NCI-H2081 (cell line): ENCODE measurements at places on chromosomes 7 and 10.
A peak's percentile ranks its signal among the peaks of the same experiment; 100 is the strongest.

DNA sequence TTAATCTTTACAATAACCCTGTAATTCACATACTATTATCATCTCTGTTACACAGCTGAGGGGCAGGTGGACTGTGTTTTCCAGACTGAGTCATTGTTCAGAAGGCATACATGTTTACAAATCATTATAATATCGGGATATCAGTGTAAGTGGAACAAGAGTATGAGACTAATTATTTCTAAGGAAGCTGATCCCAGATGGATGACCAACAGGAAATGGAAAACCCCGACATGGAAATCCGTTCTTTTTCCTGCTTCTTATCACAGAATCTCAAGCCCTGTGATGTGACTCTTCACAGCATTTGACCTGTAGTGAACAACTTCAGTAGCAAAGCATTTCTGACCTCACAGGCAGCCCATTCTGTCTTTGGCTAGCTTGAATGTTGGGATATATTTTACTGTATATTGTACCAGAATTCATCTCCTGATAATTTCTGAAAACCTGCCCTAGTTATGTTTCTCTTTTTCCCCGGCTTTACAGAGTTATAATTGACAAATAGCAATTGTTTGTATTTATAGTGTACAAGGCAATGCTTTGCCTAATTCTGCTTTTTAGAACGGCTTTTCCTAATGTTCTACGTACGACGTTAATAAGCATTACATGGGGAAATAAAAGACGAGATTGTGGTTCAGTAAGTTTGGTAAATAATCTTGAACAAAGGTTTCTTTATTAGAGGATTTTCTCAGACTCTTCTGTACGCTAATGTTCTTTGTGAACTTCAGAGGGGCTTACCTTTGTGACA is 78.6 kb upstream of the SYPL1 start:
- peak; percentile 69 for DNase-seq

DNA sequence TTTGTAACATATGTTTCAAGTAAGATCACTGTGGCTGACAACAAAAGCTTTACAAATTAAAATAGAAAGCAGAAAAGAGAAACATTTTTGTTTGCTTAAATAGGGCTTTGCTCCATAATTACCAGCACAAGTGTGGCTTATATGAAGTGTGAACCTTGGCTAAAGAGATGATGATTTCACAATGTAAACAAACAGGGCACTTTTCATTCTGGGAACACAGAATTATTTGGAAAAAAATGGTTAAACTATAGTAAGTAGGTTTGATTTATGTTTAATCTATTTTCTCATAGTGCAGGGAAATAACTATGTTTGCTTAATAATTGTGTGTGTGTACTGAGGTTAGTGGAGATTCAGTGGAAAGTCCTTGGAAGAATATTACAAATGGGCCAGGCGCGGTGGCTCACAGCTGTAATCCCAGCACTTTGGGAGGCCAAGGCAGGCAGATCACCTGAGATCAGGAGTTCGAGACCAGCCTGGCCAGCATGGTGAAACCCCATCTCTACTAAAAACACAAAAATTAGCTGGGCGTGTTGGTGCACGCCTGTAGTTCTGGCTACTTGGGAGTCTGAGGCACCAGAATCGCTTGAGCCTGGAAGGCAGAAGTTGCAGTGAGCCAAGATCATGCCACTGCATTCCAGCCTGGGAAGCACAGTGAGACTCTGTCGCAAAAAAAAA is 19.1 kb upstream of the OTUD1 start:
- no peak for DNase-seq

DNA sequence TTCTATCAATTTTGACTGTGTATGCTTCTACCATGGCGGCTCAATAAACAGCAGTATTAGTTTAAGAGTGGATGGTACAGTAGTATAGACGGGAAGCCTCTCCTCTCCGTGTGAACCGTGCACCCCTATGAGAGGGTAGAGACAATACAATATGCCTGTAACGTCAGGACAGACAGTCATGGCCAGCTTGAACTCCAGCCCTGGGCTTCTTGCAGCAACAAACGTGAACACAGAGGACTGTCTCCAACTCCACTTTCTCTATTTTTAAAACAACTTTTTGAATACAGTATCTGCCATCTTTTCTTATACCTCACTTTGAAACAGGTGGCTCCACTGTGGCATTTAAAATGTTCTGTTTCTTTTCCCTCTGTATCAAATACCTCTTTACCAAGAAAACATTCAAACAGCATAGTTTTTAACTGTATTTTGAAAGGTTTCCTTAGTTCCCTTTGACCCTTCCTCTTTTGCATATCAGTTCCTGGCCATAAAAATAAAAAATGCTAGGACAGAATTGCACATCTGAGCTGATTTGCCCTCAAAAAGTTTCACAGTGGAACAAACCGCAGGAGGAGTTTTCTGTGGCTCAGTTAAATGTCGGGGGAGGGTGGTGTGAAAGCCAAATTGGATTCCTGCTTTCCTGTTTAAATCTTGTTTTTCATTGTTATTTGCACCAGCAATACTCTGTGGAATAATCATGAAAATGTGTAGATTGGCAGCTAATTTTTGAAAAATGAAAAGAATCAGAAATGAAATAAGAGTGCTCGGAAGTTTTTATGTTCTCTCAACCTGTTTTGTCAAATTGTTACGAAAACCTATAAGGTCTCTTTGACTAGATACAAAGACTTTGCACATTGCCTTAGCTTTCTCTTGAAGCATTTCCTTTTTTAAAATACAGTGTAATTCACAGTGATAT is 8.0 kb downstream of the IKZF1 start:
- DNase-seq: no peak

GRCh38 chr10:93916257-93917063 is 22.7 kb downstream of the SLC35G1 start:
- DNase-seq: peak; percentile 28

GRCh38 chr7:490461-491291 is 29.0 kb downstream of the PDGFA start:
- DNase-seq: no peak

GRCh38 chr7:64992971-64993370 is 2.1 kb upstream of the ZNF117 start:
- DNase-seq: no peak

- no peak for DNase-seq
Measured at GRCh38 chr7:112331492-112331891, 118.8 kb upstream of the IFRD1 start.

DNA sequence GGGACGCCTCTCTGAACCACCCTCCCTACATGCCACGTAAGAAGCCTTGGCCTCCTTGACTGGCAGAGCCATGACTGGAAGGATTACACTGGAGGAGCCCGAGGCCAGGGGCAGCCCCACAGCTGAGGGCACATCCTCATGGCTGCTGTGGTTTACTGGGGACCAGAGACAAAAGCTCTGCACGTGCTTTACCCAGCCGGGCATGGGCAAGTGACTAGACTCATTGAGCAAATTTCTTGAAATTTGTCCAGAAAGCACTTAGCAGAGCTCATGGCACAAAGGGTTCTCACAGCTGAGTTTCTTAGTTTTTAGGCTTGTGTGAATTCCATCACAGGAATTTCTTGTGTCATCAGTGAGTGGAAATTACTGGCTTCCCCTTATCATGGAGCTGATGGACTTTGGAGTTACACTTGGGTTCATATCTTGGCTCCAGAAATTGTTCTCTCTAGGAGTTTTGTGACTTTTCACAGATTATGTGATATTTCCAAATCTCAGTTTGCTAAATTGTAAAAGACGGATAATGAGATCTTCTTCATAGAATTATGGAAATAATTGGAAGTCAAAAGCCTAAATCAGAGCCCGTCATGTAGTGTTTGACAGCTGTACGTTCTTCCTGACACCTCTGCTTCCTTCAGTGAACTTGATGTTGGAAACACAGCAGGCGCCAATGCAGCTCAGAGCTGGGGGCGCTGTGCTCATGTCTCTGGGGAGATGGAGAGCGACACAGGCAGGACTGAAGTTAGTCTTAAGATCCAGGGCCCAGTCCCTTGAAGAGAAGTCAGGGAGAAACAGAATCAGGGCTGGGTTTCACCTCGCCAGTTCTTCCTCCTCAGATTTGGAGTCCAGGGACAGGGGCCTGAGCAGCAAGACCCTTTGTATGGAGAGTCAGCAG is 47.7 kb upstream of the MGAM2 start:
- DNase-seq: no peak

- DNase-seq: no peak
Measured at GRCh38 chr7:157669768-157670351, 333.1 kb downstream of the DNAJB6 start.

DNA sequence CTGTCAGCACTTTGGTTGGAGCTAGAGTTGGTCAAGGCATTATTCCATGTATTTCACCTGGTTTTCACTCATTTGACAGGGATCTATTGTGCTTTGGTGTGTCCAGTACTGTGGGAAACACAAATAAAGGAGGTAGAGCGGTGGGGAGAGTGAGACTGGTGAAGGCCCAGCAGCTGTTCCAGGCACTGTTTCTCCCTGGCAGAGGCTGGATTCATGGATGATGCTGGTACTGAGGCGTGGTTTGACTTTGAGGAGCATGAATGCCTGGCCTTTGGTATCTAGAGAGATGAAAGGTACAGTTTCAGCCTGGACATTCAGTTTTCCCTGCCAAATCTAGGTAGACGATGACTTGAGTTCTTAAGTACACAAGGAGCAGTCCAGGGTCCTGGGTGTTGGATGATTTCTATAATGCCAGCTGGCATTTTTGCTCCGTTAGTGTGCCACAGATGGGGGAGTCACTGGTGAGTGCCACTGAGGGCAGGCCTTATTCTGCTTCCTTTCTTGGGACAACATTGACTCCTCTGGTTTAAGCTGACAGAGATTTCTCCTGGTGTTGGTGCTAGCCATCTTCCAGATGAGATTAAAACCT is 162.2 kb upstream of the BMPER start:
- no peak for DNase-seq

DNA sequence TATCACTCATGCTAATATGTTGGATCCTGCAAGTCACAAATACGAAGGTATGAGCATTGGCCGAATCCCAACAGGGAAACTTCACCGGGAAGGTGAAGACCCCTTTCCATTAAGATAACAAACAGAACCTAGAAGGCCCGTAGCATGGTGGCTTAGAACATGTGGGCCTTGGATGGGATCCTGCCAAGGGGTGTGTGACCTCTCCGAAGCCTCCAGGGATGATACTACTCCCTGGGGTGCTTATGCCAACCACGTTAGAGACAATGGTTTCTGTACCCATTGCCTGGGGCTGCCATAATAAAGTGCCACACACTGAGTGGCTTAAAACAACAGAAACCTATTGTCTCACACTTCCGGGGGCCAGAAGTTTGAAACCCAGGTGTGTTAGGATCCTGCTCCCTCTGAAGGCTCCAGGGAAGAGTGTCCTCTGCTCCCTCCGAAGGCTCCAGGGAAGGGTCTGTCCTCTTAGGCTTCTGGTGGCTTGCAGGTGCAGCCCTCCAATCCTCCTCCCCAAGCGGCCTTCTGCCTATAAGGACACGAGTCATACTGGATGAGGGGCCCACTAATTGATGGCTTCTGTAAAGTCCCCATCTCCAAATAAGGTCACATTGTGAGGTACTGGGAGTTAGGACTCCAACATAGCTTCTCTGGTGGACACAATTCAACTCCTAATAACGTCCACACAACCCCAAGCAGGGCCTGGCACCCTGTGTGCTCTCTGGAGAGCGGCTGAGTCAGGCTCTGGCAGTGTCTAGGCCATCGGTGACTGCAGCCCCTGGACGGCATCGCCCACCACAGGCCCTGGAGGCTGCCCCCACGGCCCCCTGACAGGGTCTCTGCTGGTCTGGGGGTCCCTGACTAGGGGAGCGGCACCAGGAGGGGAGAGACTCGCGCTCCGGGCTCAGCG is 992 bp upstream of the MGMT start:
- DNase-seq: no peak

DNA sequence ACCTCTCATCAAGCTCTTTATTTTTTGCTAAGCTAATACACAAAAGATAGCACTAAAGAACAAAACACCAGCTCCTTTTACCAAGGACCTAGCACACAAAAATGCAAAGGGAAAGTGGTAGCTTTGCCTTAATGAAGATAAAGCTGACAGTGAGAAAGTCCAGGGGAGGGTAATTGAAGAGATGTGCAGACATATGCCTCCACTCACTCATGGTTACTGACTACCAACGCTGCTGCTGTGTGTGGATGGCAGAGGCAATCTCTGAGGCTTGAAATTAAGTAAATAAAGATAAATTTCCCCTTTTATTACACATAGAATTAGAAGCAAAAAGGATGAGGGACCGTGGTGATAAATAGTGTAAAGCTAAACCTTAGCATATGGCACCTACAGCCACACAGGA is 87.0 kb downstream of the HGF start:
- DNase-seq: no peak

- DNase-seq: no peak
Measured at GRCh38 chr10:45495438-45496152, 121.6 kb downstream of the ALOX5 start.

GRCh38 chr7:148871551-148871950 is 12.5 kb downstream of the EZH2 start:
- DNase-seq: no peak

GRCh38 chr7:151408839-151409666 is 785 bp downstream of the WDR86 start:
- DNase-seq: no peak

GRCh38 chr7:135710417-135711138 is 17.4 kb downstream of the SLC13A4 start:
- peak; percentile 9 for DNase-seq

GRCh38 chr7:148609045-148609725 is 18.6 kb downstream of the C7orf33 start:
- no peak for DNase-seq

GRCh38 chr7:22998519-22998896 is 15.4 kb downstream of the HYCC1 start:
- no peak for DNase-seq

GRCh38 chr10:46540412-46541016 is 15.9 kb downstream of the GPRIN2 start:
- no peak for DNase-seq

DNA sequence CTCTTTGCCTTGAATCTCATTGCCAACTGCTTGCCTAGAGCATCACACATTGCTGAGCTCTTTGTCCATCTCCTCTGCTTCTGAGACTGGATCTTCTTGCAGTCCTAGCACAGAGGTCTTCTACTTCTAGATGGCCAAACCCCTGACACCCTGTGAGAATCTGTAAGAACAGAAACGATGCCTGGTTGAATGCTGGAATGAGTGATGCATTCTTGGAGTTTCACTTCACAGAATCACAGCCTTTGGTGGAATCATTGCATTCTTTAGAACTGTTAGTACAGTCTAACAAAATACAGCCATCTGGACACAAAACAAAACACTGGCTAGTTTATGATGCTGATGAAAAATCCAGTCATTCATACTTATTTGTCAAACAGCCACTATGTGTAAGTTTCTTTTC is 141.7 kb upstream of the ITGB1 start:
- DNase-seq: no peak

GRCh38 chr7:103134836-103135554 is 13.9 kb downstream of the NAPEPLD start:
- no peak for DNase-seq

- no peak for DNase-seq
Measured at GRCh38 chr10:26588611-26589010, 108.9 kb upstream of the PDSS1 start.

DNA sequence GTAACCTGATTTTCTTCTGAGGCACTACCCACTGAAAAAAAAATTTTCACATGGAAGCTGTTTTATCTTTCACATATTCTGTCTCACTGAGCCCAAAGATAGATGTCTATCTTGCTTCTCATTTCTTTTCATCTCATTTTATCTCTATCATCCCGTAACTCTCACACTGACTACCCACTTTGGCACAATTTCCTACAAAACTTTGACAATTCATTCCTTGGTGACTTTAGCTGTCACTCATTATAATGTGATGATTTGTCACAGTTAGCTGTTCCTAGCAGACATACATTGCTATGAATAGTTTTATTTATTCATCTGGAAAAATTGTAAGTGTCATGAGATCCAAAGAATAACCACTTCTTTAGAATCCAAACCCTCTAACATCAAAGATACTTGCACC is 589.9 kb upstream of the TEX47 start:
- DNase-seq: no peak

- no peak for DNase-seq
Measured at GRCh38 chr7:23234569-23235296, 11.8 kb upstream of the GPNMB start.
